Progenitor cell of endocrine pancreas (in vitro differentiated cells): ENCODE measurements at places on chromosomes 11 and 22.

GRCh38 chr11:46889689-46890475, 28.5 kb downstream of the LRP4 start:
- peak; percentile 62 for DNase-seq
- H3K27ac ChIP-seq = no peak overlapping the region
- H3K36me3 ChIP-seq = no peaks in the 10 kb centered on the region
- H3K4me3 ChIP-seq = no peak overlapping the region

- DNase-seq = no peak
- H3K4me1 ChIP-seq = peaks cover 23% of the 10 kb centered on the region
- no peaks in the 10 kb centered on the region for H3K27me3 ChIP-seq
Measured at GRCh38 chr11:11995601-11996000, 12.8 kb downstream of the DKK3 start.

- no peak for DNase-seq
- H3K27me3 ChIP-seq = no peaks in the 10 kb centered on the region
- peaks cover 15% of the 10 kb centered on the region for H3K4me1 ChIP-seq
- H3K27ac ChIP-seq = no peak overlapping the region
Measured at GRCh38 chr22:45335021-45335818, 25.5 kb downstream of the FAM118A start.

DNA sequence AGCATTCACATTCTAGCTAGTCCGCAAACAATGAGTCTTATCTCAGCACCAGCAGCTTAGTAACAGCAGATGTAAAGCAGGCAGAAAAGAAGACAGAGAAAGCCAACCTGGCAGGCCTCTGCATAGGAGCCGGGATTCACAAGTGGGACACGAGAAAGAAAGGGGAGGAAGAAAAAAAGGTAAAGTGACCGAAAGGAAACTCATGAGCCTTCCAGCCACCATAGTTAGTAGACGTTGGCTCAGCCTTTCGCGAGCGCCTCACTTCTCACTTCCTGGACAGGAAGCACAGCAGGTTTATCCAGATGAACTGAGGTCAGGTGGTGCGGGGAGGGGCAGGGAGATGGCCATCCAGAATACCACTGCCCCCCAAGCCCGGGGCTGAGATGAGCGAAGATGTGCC, 19.7 kb upstream of the KAT5 start:
- no peaks in the 10 kb centered on the region for H3K36me3 ChIP-seq
- no peak for DNase-seq
- peaks cover 3% of the 10 kb centered on the region for H3K27me3 ChIP-seq
- peak overlapping the region; percentile 91 for H3K27ac ChIP-seq
- H3K4me1 ChIP-seq = peaks cover 7% of the 10 kb centered on the region

- H3K36me3 ChIP-seq = no peaks in the 10 kb centered on the region
- H3K4me3 ChIP-seq = no peak overlapping the region
- H3K27ac ChIP-seq = no peak overlapping the region
- DNase-seq = no peak
- H3K27me3 ChIP-seq = peaks cover 49% of the 10 kb centered on the region
- H3K4me1 ChIP-seq = no peaks in the 10 kb centered on the region
Measured at GRCh38 chr22:22909605-22910271, 22.1 kb downstream of the IGLL5 start.

GRCh38 chr11:10076458-10077141, 217.4 kb downstream of the SBF2 start:
- no peak overlapping the region for H3K4me3 ChIP-seq
- H3K4me1 ChIP-seq = no peaks in the 10 kb centered on the region
- no peak overlapping the region for H3K27ac ChIP-seq
- no peaks in the 10 kb centered on the region for H3K27me3 ChIP-seq
- no peak for DNase-seq

- H3K27ac ChIP-seq = no peak overlapping the region
- H3K4me3 ChIP-seq = no peak overlapping the region
- no peak for DNase-seq
- peaks cover 14% of the 10 kb centered on the region for H3K4me1 ChIP-seq
- peaks cover 5% of the 10 kb centered on the region for H3K27me3 ChIP-seq
- peaks cover 1% of the 10 kb centered on the region for H3K36me3 ChIP-seq
Measured at GRCh38 chr22:44707752-44708151, 5.7 kb downstream of the PRR5 start.
